ENCODE measurements at places on chromosomes 7 and 10.
A peak's percentile ranks its signal among the peaks of the same experiment; 100 is the strongest.

- no peak for DNase-seq
Measured at GRCh38 chr10:129742742-129743550, 221.1 kb downstream of the EBF3 start.

- DNase-seq, result no peak
Measured at GRCh38 chr10:71045936-71046335, 157.6 kb upstream of the PCBD1 start.

DNA sequence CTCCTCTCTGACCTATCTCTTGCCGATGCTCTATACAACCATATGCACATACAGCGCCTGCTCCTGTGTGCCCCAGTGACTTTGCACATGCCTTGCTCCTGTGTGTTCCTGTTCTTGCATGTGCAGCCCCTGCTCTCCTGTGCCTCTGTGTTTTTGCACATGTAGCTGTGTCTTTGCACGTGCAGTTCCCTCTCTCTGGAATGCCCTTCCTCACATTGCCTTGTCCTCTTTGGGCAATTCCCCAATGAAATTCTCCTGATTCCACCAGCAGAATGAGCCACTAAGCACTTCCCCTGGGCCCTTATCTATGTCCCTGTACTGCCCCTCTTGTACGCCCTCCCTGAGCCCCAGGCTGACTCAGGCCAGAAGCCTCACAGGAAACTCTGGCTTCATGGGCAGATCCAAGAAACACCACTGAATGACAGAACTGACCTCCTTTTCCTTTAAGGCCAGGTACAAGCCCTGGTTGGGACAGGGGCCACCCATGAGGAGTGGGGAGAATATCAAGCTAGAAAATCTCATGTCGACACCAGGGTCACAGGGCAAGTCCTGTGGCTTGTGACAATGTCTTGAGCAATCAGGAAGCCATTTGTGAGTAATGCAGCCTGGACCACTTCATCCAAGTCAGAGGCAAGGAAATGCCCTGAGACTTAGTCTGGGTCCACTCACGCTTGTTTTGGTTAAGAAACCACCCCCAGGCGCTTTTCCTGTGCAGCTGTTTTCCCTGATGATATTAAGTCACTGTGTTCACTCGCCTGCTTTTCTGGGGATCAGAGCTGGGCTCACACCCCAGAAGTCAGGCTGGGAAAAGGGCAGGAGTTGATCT, 1.9 kb upstream of the ARHGAP22 start:
- DNase-seq, result no peak

- DNase-seq, result no peak
Measured at GRCh38 chr7:95899919-95900513, 127.7 kb downstream of the DYNC1I1 start.

GRCh38 chr7:140192176-140192575, 15.4 kb upstream of the KDM7A start:
- no peak for DNase-seq

DNA sequence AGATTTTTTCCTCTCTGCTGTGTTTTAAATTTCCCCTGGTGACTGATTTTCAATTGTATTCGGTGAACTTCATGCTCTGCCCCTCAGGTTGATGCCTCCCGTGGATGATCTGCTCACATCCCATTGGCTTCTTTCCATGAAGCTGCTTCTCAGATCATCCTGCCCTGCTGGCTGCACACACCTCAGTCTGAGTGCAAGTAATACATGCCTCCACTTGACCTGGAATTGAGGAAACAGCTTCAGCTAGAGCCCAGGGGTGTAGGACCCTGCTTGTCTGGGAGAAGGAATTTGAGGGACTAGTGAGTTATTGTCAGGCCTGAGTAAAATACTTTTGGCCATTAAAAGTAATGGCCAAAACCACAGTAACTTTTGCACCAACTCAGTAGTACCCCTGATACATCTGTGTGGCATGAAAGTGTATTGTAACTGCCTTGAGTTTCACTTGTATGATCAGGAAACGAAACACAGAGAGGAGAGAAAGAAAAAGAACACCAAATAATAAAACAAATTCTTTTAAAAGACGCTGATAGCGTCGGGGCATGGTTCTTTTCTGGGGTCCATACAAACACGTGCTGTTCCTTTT, 49.4 kb downstream of the SPAM1 start:
- no peak for DNase-seq

- no peak for DNase-seq
Measured at GRCh38 chr7:158847451-158847866, 8.9 kb upstream of the DYNC2I1 start.

DNA sequence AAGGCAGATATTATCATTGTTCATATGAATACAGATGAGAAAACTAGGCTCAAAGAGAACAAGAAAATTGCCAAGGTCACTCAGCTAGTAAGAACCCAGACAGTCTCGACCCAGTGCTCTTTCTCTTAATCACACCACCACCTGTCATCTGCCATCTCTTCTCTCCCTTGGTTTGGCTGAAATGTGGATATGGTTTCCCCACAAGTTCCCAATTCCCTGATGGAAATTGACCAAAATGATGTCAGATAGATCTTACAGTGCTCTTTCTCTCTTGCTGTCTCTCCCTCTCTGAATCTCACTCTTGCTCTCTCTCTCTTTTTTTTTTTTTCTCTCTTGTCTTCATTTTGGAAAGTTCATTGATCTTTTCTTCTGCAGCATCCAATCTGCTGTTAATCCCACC, 9.1 kb downstream of the C10orf90 start:
- no peak for DNase-seq

GRCh38 chr7:72674394-72674793, 153.6 kb downstream of the TYW1B start:
- no peak for DNase-seq

DNA sequence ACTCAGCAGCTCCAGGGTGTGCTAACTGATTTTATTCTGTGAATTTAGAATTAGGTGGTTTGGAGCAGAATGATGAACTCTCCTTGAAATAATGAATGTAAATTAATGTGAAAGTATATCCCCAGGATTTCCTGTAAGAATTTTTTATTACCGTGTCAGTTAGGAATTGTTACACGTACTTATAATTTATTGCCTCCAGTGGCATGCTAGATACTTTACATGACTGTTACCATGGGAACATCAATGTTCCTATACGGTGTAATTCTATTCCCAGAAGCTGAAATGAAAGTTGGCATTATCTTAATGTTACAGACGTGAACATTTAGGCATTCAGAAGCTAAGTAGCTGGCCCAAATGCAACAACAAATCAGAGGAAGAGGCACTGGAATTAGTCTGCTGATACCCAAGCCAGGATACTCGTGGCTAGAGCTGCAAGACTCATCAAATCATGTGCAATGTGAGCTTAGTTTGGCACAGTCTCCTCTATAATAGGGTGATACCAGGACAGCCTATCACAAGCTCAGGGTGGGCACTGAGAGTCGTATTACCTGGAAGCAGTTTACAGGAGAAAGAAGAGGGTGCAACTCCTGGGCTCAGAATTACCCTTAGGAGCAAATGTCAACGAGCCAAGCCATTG, 30.0 kb upstream of the PRKAR2B start:
- DNase-seq, result no peak

DNA sequence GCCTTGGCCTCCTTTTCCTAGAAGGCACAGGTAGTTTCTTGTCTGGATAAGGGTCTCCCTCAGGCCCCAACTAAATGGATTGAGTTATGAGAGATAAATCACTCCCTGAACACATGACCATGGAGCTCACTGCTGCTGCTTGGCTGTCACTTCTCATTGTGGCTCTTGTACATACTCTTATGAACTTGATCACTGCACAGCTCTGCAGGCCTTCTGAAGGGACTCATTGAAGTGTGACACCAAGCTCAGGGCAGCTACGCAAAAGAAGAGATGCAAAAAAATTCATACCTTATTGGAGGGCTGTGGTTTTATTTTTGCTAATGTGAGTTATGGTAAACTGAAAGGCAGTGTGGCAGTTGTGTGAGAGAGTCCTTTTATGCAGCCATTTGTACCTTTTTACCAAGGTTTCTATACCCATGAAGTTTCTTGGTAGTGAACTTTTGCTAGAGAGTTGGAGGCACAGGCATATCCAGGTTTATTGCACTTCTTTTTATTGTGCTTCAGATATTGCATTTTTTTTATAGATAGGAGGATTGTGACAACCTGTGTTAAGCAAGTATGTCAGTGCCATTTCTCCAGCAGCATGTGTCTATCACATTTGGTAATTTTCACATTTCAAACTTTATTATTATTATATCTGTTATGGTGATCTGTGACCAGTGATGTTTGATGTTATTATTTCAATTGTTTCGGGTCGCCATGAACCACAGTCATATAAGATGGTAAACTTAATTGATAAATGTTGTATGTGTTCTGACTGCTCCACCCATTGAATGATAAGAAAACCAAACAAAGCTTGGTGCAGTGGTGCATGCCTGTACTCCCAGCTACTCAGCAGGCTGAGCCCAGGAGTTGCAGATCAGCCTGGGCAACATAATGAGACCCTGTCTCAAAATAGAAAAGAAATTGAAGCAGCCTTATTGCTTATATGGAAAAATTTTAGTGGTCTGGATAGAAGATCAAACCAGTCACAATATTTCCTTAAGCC, 100.6 kb downstream of the LRRC4 start:
- DNase-seq, result no peak

DNA sequence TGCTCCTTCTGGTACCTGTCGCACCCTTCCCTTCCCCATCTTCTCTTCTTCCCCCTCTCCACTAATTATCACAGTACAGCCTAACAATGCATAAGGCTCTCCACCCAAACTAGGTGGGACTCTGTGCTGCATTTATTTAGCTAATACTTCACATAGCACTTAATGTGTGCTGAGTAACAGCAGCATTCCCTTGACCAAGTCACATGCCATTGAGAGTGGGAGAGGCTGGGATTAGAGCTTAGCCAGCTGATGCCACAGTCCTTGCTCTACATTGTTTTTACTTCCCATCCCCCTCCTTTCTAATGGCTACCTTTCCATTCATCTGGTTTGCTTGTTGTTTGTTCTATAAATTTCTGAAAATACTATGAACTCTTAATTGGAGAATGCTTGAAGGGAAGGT, 426.9 kb downstream of the LRMDA start:
- no peak for DNase-seq

GRCh38 chr10:97590082-97590747, 694 bp downstream of the C10orf62 start:
- no peak for DNase-seq

DNA sequence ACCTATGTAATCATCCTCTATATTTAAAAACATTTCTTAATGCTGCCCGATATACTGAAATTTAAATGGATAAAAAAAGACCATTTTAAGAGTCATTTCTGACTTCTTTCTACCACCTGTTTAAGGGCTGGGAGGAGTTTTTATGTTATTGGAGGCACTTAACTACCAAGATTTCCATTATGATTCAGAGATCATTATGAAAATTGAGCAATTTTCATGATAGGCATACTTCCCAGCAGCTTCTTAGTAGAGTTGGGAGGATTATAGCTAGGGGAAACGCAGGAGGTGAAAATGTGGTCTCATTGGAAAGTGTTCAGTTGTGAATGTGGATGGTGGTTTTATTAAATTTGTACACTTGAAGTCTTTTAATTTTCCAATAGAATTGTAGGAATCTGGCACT, 28.4 kb upstream of the FAM204A start:
- no peak for DNase-seq

GRCh38 chr10:43524434-43525247, 49.8 kb downstream of the ZNF239 start:
- DNase-seq, result no peak

DNA sequence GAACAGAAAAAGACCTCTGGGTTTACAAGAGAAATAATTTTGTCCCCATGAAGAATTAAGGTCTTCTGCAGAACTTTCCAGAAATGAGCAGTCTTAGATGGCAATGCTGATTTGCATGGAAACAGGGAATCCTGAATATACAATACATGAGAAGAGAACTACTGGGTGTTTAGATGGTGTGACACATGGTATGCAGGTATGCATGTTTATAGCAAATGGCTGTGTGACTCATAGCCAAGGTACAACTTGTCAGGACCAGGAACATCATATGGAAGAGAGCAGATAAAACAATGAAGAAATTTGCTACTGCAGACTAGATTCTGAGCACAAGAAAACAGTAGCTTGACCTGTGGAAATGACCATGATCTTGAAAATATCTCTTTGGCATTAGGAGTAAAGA, 907.8 kb downstream of the GATA3 start:
- DNase-seq, result no peak

GRCh38 chr7:116991233-116991632, 37.9 kb downstream of the ST7 start:
- DNase-seq, result no peak

DNA sequence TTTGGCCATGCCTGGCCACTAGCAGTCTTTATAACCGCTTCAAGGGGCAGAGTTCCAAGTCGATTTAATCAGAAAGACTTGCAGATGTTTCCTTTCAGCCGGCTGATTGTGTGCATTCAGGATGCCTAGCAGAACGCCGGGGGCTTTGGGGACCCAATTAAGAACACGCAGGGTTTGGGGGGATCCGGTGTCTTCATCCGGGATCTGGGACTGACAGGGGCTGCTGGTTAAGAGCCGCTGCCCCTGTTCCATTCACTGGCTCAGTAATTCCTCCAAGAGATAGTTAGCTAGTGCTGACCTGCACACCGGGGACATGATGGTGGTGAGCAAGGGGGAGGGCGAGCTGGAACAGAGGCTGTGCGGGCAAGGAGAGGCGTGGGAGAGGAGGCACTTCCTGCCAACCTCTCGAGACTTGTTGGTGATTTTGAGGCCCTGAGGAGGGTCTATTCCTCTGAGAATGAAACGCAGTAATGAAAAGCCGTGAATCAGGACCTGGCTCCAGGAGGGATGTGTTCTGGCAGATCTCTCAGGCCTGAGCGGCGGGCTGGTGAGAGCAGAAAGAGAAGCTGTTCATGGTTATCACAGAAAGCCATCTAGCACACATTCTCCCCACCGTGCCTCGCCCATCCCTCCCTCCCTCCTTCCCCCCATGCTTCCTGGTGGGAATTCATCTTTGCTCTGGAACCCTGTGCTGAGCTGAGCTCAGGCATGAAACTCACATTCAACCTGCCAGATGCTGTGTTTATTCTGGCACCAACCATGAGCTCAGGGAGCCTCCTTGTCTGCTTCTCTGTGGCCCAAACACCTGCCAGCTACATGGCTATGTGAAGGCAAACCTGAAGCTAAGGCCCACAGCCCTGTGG, 152.0 kb downstream of the CCDC3 start:
- DNase-seq, result no peak

GRCh38 chr7:39950473-39951225, 593 bp downstream of the CDK13 start:
- peak; percentile 86 for DNase-seq

All from NCI-H1417 (cell line).